ENCODE measurements at places on chromosomes 2 and 18.

GRCh38 chr2:213751446-213751845 is 467.2 kb downstream of the SPAG16 start:
- DNase-seq = no peak

DNA sequence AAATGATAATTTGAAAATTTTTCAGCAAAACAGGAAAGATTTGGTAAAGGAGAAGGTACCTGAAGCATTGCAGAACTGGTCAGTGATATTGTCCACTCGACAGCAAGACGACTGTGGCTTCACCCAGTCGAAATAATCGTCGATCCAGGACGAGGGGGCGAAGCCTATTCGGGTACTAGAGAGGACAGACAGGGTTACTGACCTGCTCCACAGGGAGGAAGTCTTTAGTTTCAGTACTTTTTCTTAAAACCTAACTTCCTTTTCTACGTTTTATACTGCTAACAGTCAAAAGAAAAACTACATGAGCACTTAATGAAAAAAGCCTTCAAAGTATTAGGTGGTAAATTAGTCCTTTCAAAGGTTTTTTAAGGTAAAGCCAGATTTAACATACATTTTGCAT is 36.0 kb downstream of the RMC1 start:
- DNase-seq = no peak

GRCh38 chr2:219684721-219685689 is 57.6 kb downstream of the SLC4A3 start:
- no peak for DNase-seq

GRCh38 chr2:21270708-21271122 is 146.9 kb downstream of the TDRD15 start:
- DNase-seq = no peak

DNA sequence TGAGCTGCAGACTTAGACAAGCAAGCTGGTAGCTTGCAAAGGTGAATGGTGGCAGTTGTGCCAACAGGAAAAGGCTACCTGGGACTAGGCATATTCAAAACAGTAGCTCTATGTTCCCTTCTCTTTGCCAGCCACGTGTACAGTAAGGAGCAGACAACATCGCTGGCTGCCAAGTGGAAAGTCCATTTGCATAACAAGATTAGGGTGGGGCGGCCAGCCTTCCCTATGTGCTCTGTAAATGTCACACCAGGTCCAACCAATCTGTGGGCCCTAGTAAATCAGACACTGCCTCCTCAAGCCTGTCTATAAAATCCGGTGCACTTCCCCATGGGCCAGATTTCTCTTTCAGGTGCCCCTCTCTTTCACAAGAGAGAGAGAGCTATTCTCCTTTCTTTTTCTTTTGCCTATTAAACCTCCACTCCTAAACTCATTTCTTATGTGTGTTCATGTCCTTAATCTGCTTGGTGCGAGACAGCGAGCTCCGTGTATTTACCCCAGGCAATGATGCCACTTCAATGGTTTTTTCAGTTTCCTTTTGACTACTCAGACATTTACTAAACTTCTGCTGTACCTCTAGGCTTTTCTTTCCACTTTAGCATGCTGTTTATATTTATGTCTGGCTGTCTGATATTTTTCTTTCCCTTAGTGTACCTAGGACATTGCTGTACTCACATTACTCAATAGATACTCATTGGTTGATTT is 297.4 kb upstream of the GCFC2 start:
- DNase-seq = no peak

- DNase-seq = no peak
Measured at GRCh38 chr2:205500065-205500464, 182.2 kb upstream of the NRP2 start.

DNA sequence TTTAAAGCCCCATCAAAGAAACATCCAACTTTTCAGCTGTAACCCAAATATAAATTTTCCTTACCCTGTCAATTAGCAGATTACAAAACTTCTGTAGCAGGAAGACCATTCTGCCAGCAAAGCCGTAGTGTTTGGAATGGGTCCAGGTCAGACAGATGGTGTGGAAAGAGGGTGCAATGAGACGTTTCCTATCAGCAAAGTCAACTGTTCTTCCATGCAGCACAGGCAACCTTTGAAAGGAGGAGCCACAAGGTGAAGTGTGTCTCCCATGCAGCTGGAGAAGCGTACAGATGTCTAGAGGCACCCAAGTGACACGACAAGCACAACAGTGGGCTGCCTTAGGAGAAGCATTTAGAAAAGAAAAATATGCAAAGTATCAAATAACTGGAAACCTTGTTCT is 83.7 kb downstream of the SP3 start:
- DNase-seq = no peak

DNA sequence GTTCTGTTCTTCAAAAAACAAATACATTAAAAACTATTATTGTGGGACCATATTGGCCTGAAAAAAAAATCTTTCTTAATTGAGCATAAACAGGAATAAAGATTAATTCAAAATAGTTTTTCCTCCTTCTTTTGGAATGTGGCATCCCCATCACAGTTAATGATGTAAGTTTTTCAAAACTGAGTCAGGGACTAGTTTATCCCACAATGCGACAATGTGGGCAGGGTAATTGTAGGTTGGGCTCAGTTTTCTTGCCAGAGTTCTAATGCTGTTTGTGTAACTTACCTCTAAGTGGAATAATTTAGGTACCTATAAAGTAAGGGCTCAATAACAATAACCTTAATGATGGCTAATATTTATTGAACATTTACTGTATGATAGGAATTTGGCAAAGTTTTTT is 82.0 kb downstream of the PMS1 start:
- no peak for DNase-seq

DNA sequence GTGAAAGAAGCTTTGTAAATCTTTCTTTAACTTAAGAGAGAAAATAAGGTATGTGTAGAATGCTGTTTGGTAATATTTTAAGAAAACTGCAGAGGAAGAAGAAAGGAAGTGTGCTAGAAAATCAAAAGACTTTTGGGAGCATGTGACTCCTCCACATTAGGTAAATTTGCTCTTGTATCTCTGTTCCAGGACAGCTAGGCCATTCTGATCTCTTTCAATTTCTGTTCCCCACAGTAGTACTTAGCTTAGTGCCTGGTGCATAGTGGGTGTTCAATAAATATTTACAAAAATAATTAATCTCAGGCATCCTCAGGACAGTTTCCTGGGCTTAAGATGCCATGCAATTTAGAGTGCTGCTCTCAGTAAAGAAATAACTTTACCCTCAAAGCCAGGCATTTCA is 105.0 kb downstream of the GPD2 start:
- no peak for DNase-seq

DNA sequence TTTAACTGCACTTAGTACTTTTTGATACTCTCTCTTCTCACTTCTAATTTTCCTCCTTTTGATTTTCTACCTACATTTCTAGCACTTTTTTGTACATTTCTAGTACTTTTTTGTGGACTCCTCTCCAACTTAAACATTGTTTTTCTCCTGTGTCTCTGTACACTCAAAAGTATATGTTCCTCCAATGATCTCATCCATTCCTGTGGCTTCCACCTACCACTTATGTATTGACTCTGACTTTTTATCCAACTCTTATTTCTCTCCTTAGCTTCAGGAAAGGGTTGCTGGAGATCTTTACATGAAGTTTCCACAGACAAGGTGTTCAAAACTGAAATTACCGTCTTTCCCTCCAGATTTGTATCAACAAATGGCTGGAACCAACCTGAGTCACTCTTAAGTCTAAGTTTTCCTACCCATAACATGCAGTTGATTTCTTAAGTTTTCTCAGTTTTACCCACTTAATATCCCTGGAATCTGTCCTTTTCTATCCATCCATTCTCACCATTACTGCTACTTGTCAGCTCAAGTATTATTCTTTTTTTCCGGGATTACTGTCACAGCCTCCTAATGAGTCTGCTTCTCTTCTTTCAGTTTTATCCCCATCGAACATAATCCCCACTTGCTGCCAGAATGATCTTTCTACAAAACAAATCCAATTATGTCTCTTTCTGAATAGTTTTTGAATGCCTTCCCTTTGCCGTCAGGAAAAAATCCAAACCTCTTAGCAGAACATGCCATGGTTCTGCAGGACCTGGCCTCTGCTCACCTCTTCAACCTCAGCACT is 22.6 kb upstream of the PELI1 start:
- DNase-seq = no peak

GRCh38 chr18:69213842-69214241 is 186.8 kb upstream of the DOK6 start:
- DNase-seq = no peak

DNA sequence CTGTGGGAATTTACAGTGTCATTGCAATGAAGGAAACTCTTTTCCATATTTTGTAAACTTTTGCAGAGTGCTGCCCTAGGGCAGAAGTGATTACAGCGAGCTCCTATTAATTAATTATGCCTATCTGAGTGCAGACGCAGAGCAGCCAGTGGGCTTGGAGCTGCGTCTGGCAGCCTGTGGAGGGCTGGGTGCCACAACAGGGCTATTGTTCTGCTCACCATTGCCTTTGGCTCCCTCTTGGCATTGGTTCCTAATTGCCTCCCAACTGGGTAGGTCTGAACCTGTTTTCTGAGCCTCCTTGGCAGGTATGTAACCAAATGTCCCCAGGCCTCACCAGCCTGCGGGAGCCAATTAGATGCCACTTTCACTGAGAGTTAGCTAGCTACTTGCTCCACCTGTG is 25.6 kb upstream of the ITGB6 start:
- no peak for DNase-seq

GRCh38 chr2:24016376-24016761 is 6.5 kb downstream of the MFSD2B start:
- DNase-seq = no peak

- no peak for DNase-seq
Measured at GRCh38 chr18:12540751-12541150, 117.2 kb downstream of the SPIRE1 start.

DNA sequence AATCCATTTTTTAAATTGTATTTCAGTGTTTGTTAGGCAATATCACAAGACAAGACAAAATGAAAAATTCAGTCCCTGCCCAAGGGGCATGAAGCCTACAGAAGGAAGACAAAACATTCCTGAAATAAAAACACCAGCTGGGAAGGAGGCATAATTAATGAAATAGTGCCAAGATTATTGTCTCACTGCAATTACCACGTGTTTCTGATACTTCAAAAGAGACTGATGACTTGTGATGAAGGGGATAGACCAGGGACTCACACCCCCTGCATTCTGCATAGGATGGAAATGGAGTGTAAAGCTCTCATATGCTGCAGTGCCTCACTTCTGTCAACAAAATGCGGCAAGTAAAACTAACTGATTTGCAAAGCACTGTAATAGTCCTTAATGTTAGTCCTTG is 178.1 kb downstream of the BARD1 start:
- no peak for DNase-seq

Data from stimulated activated CD4-positive, alpha-beta T cell treated with anti-CD3 and anti-CD28 coated beads, Interleukin-1b, Interleukin-23, amount 100 ng/mL, for 1 hour (primary cell).